Testis (tissue), 5 donors: ENCODE measurements at places on chromosomes 3 and 15. TPM values are rescaled to one million over a fixed set of nuclear protein-coding genes. Genes with fewer than 3 reads are reported as not detected.

The GPR160 gene
- 3.9 TPM for total RNA-seq

The STAG1 gene
- 40.2 TPM for total RNA-seq

DNA sequence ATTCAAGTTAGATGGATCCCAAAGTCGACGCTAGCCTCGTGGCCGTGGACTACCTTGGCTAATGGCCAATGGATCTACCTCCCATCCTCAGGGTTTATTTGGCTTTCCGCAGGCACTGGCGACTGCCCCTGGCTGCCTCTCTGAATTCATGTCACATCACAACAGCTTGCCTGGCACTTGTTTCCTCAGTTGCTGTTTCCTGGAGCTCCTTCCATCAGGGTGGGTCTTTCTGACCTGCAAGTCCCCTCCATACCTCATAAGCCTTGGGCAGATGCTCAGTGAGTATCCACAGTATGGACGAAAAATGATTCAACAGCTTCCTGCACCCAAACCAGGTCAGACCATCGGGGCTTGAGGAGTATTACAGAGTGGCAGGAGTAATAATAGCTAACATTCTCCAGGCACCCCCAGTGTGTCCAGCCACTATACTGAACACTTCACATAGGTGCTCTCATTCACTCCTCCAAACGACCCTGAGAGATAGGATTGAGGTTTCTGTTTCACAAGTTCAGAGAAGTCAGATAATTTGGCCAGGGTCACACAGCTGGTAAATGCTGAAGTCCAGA is 311.5 kb downstream of the TLE3 start:
- no peaks in the 10 kb centered on the region for H3K36me3 ChIP-seq
- H3K27me3 ChIP-seq: no peaks in the 10 kb centered on the region
- H3K4me3 ChIP-seq: no peak overlapping the region
- no peak overlapping the region for H3K27ac ChIP-seq

GRCh38 chr3:112085735-112086075 is 484 bp upstream of the C3orf52 start:
- peak overlapping the region; percentile 68 for H3K4me3 ChIP-seq
- H3K27me3 ChIP-seq: no peaks in the 10 kb centered on the region
- no peaks in the 10 kb centered on the region for H3K36me3 ChIP-seq
- no peaks in the 10 kb centered on the region for H3K4me1 ChIP-seq
- DNase-seq: peak; percentile 15

- no peak overlapping the region for H3K4me3 ChIP-seq
- H3K36me3 ChIP-seq: no peaks in the 10 kb centered on the region
- no peak overlapping the region for H3K27ac ChIP-seq
- H3K4me1 ChIP-seq: peaks cover 4% of the 10 kb centered on the region
- DNase-seq: no peak
Measured at GRCh38 chr15:87733541-87733941, 523.0 kb downstream of the NTRK3 start.

- H3K27ac ChIP-seq: no peak overlapping the region
- no peaks in the 10 kb centered on the region for H3K27me3 ChIP-seq
- no peak overlapping the region for H3K4me3 ChIP-seq
- no peak for DNase-seq
- peaks cover 10% of the 10 kb centered on the region for H3K4me1 ChIP-seq
- no peaks in the 10 kb centered on the region for H3K36me3 ChIP-seq
Measured at GRCh38 chr15:74648051-74648842, 32.6 kb downstream of the CLK3 start.
